Daoy (cell line): ENCODE measurements at places on chromosomes 6 and 20.

DNA sequence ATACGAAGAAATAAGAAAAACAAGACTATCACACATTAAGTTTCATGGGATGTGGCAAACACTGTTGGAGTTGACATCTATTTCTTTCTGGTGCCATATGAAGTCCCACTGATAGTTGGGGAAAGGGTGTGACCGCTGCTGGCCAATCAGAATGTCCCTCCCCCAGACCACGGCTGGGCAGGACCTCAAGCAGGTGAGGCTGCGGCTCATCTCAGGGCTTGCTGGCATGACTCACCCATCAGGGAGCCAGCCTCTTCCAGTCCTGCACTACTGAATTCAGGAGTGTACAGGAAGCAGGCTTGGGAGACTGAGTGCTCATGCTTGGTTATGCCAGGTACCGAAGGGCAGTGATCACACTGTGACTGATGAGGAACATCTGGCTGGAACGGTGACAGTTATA, 18.9 kb downstream of the PREP start:
- DNase-seq: peak; percentile 15

GRCh38 chr6:30795549-30796293, 51.4 kb upstream of the IER3 start:
- DNase-seq: no peak

- DNase-seq: no peak
These were observed 51.5 kb downstream of the RPRD1B start for GRCh38 chr20:38085026-38085425.

- no peak for DNase-seq
These were observed 49.0 kb upstream of the RANBP9 start for GRCh38 chr6:13760307-13761304.
